Activated CD4-positive, alpha-beta T cell treated with anti-CD3 and anti-CD28 coated beads, Interleukin-2, amount 50 U/mL, for 48 hours (primary cell): ENCODE measurements at places on chromosomes 3 and 15.

- DNase-seq, result no peak
These were observed 8.9 kb upstream of the TMEM202 start for GRCh38 chr15:72389231-72389630.

DNA sequence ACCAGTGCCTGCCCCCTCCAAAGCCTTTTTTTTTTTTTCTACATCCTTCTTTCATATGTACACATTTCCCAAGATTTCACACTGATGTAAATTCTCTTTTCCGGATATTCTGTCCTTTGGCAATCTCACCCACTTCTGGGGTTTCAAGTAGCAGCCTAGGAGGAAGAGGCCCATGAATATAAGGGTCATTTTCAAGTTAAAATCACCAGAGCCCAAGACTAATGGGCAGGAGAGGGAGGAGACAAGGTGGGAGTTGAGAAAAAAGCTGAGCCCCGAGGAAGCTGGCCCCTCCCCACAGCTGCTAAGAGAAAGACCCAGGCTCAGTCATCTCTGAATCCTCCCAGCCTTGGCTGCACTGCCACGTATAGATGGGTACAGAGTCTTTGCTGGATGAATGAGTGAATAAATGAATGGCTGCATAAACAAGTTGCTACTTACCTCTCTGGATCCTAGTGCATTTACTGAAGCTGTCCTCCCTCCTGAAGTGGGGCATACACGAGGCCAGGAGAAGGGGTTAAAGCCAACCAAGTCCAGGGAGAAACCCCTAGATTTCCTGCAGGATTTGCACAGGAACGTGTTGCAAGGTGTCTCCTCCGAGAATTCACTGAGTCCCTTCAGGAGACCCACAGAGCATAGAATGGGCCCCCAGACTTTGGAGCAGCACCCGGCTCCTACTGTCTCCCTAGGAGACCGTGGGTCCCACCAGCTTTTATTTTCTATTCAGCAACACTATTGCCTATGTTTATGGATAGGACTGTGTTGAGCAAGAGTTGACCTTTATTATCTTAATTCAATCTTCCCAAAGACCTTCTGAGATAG is 100.8 kb upstream of the LIPC start:
- no peak for DNase-seq

GRCh38 chr3:66665021-66665695 is 164.3 kb upstream of the LRIG1 start:
- no peak for DNase-seq

GRCh38 chr3:62718011-62718410 is 157.2 kb downstream of the CADPS start:
- no peak for DNase-seq

GRCh38 chr3:188176476-188176875 is 22.5 kb downstream of the LPP start:
- no peak for DNase-seq

DNA sequence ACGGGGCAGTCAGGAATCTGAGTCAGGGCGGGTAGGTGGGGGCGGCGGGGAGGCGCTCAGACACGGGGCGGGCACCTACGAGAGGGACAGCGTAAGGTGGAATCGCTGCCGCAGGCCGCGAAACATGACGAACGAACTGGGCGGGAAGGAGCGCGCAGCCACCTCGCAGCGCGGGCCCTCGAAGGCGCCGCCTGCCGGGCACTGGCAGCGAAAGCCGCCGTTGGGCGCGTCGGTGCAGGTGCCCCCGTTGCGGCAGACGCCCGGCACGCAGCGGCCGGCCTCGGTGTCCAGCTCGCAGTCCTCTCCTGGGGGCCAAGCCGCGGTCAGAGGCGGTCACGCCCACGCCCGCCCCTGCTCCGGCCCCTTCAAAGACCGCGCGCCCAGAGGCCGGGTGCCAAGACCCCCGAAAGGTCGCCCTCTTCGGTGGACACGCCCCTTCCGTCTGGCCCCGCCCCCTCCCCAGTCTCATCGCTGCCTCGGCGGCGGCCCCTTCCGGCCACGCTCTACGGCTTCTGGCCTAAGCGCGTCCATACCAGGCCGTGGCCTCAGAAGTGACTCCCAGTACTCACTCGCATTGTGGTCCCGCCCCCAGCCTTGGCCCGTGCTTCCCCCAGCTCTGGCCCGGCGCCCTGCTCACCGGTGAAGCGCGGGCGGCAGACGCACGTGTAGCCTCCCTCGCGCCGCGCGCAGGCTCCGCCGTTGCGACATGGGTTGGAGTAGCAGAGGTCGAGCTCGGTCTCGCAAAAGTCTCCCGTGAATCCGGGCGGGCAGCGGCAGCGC is 6.4 kb downstream of the CELSR3 start:
- DNase-seq, result peak; percentile 87

- DNase-seq, result no peak
These were observed 975.5 kb upstream of the CFAP20DC start for GRCh38 chr3:60025096-60026050.

DNA sequence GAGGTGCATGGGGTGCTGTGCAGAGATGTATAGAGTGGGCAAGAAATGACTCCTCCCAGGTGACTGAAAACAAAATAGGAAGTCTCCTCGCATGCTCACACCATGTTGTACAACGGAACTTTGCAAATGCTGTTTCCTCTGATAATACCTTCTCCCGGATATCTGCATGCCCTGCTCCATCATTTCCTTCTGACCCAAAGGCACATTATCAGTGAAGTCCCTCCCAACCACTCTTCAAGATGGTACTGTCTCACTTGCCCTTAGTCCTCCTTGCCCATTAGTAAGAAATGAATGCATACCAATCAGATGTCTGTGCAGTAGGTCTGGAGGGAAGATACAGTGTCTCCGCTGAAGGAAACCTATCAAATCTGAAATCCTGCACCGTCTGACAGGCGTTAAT is 12.0 kb downstream of the TMED3 start:
- DNase-seq, result no peak

GRCh38 chr3:139718415-139718814 is 40.6 kb upstream of the NMNAT3 start:
- DNase-seq, result no peak

DNA sequence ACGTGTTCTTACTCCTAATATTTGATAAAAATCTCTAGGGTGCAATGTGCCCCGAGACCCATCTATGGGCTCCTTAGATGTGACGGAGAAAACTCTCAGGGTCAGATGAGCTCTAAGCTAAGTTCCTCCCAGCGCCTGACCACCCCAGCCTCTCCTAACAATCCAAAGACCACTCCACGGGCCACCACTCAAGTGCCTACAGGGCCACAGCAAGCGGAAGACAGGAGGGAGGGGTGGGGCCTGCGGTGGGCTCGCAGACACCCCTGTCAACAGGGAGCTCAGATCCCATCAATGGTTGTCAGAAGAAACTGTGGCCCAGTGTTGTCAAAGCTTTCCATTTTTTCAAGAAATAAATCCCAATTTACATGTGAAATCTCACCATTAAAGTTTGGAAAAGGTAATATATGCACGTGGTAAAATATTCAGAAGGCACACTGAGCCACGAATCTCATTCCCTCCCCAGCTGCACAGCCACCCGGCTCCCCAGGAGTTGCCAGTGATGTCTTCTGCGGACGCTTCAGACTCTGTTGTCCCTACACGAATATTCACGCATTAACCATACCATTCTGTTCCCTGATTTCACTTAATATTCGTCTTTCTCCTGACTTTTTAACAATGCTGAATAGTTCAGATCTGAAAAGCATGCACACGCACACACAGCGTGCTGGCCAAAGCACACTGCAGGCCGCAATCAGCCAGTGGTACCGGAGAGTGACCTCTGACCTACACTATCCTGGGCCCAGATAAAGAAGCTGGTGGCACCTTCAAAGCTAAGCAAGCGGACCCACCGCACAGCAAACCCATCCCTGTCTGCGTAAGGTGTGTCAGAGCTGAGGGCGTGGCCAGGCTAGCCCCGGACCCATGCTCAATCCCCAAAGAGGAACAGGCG is 19.1 kb downstream of the TNK2 start:
- no peak for DNase-seq

DNA sequence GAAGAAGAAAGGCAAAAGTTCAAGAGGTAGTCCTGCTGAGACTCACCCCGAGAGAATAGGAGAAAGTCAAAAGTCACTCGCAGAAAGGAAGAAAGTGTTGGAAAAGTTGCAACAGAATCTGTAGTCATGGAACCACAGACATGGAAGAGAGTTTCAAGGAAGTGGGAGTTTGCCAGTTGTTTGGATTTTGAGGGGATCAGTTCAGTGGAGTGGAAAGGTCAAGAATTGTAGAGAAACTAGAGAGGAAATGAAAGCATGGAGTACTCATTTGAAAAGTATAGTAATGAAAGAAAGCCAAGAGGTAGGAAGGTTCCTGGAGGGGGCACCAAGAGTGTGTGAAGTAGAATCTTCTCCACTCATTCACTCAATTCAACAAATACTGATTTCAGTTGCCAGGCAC is 34.7 kb downstream of the SPTSSB start:
- no peak for DNase-seq

DNA sequence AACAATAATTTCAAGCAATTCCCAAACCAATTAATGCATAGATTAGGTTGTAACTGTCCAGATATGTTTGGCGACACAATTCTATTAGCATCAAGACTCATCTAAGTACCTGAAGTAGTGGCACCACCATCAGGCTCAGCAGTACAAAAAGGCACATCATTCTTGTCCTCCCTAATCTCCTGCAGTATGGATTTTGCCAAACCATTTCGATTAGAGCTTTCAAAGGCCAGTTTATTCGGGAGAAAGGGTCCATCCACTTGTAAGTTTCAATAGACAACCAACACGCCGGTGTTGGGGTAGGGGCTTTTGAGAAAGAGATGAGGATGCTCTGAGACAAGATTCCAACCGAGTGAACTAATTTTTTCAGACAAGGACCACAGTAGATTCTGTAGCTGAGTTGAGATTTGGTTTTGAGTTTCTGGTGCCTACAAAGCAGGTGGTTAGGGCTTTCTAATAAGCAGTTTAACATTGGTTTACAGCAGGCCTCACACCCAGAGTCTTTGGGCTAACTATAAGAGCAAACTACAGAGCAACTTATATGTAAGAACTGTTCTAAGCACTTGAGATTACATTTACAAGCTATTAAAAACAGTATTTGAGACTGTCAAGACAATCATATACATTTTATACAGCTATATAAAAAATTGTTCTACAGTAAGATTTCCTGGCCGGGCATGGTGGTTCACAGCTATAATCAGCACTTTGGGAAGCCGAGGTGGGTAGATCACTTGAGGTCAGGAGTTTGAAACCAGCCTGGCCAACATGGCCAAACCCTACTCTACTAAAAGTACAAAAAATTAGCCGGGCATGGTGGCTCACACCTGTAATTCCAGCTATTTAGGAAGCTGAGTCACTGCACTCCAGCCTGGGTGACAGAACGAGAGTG is 4.5 kb downstream of the RPL22L1 start:
- no peak for DNase-seq

DNA sequence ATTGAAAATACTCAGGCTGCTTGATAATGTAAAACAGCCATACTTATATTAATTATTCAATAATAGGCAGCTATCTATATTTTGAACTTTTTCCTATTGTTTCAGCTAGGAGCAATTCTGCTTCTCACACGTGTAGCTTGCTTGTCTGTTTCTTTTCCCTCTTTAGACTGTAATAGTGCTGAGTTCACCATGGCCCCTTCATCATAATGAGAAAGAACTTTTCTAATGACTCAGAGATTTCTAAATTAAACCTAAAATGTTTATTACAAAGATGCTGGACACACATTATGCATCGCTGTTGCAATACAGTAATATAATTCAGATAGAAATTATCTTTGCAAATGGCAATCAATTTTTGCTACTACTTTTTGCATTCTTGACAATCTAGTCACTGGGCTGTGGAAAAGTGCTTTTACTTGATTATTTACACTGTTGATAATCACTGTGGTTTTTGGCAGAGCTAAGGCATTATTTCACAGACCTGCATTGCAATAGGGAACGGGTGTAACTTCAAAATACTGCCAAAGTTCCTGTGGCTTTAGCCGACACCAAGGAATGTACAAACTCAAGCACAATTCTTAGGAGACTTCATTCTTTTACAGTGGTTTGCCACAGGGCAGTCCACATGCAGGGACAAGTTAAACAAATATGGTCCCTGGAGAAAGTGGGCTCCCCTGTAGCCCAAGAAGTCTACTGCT is 281.0 kb upstream of the TBL1XR1 start:
- DNase-seq, result no peak

GRCh38 chr15:39075756-39076341 is 505.0 kb upstream of the THBS1 start:
- DNase-seq, result no peak

GRCh38 chr3:123373474-123373987 is 75.4 kb downstream of the ADCY5 start:
- DNase-seq, result no peak

GRCh38 chr3:127606086-127606805 is 8.0 kb downstream of the MCM2 start:
- DNase-seq, result no peak

GRCh38 chr3:24023197-24023596 is 78.1 kb downstream of the NR1D2 start:
- no peak for DNase-seq

DNA sequence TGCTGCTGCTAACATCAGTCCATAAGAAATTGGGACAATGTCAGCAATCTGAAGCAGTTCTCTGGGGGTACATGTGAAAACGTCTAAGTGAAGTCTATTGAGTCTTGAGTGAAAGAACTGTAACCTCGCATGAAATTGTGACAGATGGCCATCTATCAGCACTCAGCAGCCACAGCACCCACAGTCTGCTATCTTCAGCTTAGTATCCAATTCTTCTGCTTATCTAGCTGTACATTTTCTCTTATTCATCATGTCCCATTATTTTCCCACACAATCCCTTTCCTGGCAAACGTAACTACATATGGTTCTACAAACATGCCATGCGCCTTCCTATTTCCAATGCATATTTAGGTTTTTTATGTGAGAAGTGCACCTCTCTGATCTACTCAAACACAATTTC is 629.7 kb downstream of the NTRK3 start:
- no peak for DNase-seq

DNA sequence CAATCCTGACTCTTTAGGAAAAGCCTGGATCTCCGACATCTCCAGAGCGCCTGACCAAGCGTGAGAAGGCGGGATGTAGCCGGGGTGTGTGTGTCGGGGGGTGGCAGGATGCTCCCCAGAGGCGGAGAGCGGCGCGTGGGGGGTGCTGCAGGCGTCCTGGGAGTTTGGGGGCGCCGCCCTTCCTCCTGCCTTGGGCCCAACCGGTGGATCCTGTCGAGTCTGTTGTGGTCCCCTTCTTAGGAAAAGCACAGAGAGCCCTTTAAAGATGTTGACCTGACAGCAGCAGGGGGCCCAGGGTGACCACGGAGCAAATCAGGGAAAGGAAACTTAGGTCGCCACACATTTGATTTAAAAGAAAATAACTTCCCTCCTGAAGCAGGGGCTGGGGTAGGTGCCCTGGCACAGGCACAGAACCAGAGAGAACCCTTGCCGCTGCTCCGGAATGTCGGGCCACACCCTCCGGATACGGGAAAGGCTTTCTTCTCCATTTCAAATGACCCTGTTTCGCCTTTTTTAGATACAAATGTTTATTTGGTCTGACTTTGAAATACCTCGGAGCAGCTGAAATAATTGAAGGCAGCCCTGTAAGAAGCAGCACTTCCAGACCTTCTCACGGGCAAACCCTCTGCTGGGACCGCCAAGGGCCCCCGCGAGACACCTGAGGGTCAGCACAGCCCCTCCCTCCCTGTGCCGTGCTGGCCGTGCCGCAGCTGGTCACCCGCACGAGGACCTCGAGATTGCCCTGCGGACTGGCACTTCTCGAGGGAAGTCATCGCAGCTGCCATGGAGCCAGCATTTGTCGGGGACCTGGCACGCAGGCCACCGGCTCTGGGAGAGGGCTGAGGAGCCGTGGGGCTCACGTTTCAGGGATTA is 102.9 kb upstream of the KLF13 start:
- no peak for DNase-seq

GRCh38 chr15:36347272-36347858 is 232.1 kb upstream of the CDIN1 start:
- no peak for DNase-seq

GRCh38 chr15:80404761-80405553 is 775 bp downstream of the ARNT2 start:
- peak; percentile 16 for DNase-seq

- DNase-seq, result no peak
These were observed 42.1 kb upstream of the NOX5 start for GRCh38 chr15:68972201-68973065.
